ENCODE measurements at places on chromosomes 3 and 15.

DNA sequence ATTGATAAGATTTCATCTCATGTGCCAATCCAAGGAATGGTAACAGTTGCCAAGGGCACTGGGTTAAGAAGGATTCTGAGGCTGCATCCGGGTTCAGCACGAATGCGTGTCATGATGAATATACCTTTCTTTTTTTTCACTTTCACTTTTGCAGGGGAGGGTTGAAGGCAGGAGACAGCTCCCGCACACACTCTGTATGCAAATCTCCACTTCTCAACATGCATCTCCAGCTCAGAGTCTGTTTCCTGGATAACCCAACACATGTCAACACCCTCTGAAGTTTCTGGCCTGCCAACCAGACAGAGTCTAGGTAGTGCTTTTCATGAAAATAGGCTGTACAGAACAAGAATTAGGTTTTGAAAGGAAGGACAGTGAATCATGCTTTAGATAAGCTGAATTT, 21.6 kb downstream of the B4GALT4 start:
- DNase-seq = no peak

DNA sequence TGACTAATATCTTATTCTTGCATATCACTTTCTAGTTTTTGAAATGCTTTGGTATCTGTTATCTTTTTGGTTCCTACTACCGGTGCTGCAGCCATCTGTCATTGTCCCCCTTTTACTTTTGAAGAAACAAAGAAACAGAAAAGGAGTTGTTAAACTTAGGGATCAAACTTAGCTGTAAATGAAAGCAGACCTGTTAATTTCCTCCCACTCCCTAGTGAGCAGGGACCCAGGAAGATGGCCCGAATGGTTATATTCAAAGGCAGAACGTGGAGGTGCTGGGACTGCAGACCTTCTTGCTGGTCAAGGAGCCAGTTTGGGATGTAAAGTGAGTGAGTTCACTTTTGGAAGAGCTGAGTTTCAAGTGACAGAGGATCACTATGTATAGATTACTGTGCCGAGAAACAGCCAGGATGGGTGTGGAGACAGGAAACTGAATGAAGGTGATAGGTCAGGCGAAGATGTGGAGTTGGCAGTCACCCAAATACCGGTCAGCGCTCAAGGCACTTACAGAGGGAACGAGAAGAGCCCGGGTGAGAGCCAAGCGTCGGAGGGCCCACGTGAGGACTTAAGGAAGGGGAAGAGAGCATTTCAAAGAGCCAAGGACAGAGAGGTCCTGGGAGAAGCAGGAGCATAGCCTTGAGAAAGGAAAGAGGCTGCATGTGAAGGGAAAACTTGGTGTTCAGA, 20.1 kb downstream of the KBTBD8 start:
- DNase-seq = no peak

GRCh38 chr3:169509780-169510692, 153.5 kb downstream of the MECOM start:
- DNase-seq = no peak

DNA sequence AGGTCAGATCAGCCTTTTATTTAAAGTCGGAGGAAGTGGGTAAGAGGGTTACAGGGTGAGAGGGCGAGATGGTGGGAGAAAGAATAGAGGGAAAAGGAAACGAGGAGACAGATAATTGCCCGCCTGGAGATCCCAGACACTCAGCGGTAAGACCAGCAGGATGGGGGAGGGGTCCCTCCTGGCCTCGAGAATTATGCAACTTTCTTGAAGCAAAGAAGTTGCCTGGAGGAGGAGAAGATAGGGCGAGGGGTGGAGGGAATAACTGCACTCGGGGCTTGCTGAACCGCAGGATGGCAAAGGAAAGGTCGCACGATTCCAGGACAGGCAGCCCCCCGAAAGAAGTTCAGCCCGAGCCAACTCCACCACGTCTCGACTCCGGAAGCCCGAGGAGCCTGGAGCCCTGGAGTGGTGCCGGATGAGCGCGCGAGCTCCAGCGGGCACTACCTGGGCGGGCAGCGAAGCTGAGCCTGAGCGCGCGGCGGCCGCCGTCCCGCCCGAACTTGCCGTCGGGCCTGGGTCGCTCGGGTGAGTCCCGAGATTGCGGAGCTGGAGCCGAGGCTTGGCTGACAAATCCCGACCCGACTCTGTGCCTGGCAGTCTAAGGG, 402 bp downstream of the WWTR1 start:
- no peak for DNase-seq

GRCh38 chr15:89991312-89991711, 9.8 kb upstream of the ZNF710 start:
- no peak for DNase-seq

DNA sequence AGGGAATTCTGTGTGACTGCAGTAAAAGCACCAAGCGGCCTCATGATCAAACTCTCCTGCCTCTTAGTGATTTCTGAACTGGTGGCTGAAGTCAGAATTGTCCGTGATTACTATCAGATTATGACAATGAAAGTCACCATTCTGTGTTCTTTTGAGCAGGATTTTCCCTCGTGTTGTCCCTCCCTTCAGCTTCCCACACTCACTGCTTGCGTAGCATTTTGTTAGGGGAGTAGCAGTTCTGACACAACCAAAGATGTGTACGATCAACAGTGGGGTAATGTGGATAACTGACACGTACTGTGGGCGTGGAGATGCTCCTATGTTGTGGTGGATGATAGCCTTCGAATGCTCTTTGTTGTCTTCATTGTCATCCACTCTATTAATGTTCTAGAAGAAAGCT, 67.8 kb upstream of the ICE2 start:
- no peak for DNase-seq

GRCh38 chr3:127168271-127168670, 24.7 kb upstream of the PRR23E start:
- no peak for DNase-seq

DNA sequence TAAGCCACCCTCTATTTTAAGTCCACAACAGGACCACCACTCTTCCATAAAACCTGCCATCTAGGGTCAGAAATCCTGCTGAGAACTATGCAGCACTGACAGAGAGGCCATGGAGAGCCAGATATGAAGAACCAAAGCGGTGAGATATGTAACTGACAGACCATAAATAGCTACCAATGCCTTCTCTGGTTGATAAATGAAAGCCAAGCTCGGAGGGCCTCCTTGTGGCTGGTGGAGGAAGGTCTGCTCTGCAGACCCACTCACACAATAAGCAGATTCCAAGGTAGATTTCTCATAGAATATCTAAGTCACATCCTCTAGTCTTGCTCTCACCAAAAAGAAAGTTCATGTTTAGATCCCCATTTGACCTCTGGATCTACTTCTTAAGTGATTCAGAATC, 38.9 kb downstream of the RYK start:
- DNase-seq = no peak

GRCh38 chr3:129022114-129023007, 21.3 kb downstream of the EFCC1 start:
- no peak for DNase-seq

DNA sequence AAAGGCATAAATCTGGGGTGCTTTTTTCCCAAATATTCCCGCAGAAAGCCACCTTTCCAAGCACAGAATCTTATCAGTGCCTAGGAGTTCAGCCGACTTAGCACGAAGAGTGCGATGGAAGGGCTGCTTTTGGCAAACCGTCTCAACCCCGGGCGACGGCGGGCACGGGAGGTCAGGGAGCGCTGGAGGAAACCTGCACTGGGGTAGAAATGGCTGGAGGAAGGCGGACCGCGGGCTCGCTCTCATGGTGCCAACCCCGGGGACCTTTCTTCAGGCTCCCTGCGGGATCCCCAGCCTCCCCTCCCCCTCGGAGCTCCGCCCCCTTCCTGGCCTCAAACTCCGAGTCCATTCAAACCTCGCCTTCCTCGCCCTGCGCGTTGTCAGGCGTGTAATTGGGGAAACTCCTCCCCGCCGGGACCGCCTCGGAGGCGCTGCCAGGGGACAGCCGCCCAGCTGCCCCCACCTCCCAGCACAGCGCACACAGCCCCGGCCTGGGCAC, at the start of gene GABRG3:
Gene GABRG3 (plus strand): TSS at position 470 of the 499 bp plus-strand sequence.
- no peak for DNase-seq

DNA sequence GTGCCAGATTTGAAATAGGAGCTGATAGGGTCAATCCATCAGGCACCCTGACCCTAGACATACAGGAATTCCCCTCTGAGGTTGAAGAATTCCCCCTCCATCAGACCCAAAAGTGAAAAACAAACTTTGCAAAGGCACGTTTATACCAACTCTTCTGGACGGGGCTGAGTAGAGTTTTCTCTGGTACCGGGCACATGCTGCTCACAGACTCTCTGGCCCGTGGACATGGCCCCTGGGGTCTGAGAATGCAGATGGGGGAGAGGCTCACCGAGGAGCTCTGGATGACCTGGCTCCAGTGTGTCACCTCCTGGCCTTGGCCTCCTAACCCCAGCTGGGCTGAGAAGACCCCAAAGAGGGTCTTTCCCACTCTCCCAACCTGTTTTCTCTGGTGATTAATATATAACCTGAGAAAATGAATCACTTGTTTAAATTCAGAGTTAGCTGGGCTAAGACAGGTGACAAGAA, 11.2 kb upstream of the LIPC start:
- DNase-seq = no peak

GRCh38 chr3:175336406-175337133, 477.4 kb downstream of the NAALADL2 start:
- DNase-seq = no peak

DNA sequence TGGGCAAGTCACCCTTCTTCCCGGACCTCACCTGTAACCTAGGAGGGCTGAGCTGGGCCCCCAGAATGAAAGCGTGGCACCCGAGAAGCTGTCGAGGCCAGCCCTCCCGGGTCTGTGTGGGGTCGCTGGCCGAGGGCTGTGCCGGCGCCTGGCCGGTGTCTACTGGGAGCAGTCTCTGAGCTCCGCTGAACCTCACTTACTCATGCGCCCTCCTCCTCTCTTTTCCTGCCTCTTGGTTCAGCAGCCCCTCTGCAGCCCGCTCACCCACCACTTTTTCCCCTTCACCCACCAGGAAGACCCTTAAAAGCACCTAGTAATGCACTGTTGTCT, 419 bp downstream of the HYKK start:
- DNase-seq = no peak

DNA sequence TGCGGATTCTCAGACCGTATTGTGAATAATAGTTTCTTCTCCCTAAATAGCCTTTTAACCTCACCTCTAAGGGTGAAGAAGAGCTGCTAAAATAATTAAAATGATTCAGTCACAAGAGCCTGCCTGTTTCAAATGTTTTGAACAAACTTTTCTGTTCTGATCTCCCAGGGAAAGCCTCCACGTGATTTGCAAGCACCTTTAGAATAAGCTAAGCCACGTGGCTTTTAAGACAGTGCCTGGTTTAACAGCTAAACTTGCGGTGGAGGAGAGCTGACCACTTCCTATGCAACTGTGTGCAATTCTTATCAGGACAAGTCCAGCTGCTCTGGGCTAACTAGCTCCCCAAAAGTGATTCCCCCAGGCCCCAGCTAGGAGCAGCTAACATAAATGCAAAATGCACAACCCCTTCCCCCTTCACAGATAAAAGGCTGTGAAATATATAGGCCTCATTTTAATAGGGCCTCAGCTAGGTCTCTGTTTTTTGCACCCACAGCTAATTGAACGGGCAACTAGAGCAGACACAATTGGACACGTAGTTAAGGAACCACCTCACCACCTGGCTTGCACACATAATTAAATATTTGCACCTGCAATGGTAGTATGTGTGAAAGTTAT, 401.2 kb upstream of the NR2F2 start:
- DNase-seq = no peak

GRCh38 chr3:159910991-159911663, 77.5 kb upstream of the IL12A start:
- DNase-seq = no peak

GRCh38 chr3:191246630-191247029, 47.6 kb downstream of the OSTN start:
- DNase-seq = no peak

DNA sequence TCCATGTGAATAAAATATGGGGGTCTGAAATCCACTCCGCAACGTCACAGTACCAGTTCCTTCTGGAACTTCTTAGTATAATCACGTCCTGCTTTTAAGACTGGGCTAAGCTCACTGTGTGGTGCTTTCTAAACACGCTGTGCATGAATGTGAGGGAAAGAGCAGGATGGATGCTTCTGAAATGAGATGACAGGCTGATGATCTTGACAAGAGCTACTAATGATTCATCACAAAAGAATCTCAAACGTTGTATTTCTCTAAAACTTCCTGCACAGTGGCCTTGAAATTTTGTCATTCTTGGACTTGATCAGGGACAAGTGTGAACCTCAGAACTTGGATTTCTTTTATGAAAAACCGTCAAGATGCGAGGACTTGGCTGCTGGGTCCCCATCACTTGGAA, 221.4 kb downstream of the CADPS start:
- no peak for DNase-seq

DNA sequence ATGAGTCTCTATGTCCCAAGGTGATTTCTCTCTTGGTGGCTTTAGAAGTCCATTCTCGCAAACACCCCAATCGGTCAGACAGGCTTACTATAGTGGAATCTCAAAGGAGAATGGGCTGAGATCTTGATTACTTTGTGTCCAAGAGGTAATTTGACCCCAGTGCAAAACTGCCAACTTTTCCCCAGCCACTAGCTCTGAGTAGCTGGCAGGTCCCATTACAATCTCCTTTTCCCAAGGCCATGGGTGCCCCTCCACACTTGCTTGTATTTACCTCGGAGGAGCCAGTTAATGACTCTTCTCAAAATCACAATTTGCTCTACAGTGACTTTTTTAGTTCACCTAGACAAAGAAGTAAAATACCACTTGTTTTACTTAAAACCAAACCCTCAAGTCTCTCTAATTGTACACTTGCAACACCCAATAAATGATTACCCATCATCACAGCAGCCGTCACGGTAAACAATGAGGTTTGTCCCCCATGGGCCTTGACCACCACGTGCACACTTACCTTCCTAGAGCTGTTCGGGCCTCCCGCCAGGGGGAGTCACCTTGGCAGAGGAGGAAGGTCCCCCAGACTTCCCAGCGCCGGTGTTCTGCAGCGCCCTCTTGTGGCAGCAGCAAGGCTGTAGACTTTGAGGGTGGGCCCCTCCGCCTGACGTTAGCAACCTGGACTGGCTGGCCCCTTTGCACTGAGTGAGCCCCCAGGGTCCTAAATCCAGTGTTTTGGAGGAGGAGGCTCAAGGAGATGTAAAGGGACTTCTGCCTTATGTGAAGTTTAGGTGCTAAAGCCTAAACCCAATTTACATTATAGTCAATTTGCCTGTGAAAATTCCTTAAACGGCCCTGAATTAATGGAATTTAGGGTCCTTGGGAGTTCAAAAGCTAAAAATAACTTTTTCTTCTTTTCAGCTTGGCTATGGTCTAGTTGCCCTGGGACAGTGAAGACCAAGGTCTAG, 18.7 kb upstream of the HDAC11 start:
- peak; percentile 49 for DNase-seq

DNA sequence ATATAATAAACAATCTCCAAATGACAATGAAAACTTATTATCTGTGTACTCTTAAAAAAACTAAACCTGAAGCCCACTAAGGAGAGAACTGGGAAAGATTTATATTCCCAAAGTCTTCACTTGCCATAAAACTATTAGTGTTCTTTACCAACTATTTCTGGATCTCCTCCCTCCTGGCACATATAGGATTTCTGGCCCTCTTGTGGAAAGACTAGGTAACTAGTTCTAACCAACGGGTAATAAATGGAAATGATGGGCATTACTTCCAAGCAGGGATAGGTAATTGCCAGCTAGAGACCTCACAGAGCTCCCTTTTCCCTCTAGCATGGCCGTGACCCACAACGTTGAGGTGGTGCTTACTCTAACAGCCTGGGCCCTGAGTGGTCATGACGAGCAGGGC, 110.1 kb downstream of the DNAH12 start:
- no peak for DNase-seq

- DNase-seq = no peak
Measured at GRCh38 chr15:62976301-62976881, 66.2 kb upstream of the TPM1 start.

Measured in stimulated activated CD8-positive, alpha-beta memory T cell treated with anti-CD3 and anti-CD28 coated beads, Interleukin-12 subunit alpha, Interleukin-12 subunit beta, amount 100 ng/mL, for 1 hour (primary cell).